ENCODE measurements at places on chromosomes 1 and 21. TPM values are rescaled to one million over a fixed set of nuclear protein-coding genes. Genes with fewer than 3 reads are reported as not detected.

- no peaks in the 10 kb centered on the region for H3K27me3 ChIP-seq
- no peak overlapping the region for H3K27ac ChIP-seq
- H3K4me3 ChIP-seq: no peak overlapping the region
- no peaks in the 10 kb centered on the region for H3K36me3 ChIP-seq
- DNase-seq: no peak
- peaks cover 32% of the 10 kb centered on the region for H3K4me1 ChIP-seq
Observed at GRCh38 chr21:41681939-41682718, 84.7 kb downstream of the RIPK4 start.

DNA sequence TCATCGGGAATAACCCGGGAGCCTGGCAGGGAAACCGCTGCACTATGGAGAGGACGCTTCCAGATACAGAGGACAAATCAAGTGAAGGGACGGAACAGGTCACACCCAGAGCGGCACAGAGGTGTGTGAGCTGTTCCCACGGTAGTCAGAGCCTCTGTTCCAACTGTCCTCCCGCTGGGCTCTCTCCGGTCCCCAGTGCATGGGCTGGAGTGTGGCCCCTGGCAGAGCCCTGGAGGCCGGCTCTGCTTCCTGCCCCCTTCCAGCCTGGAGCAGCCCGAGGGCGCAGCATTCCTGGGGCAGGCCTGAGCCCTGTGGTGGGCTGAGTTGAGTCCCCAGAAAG, 11.9 kb upstream of the ZBTB21 start:
- no peaks in the 10 kb centered on the region for H3K36me3 ChIP-seq
- H3K27ac ChIP-seq: no peak overlapping the region
- H3K4me1 ChIP-seq: no peaks in the 10 kb centered on the region
- no peak for DNase-seq
- no peak overlapping the region for H3K4me3 ChIP-seq

DNA sequence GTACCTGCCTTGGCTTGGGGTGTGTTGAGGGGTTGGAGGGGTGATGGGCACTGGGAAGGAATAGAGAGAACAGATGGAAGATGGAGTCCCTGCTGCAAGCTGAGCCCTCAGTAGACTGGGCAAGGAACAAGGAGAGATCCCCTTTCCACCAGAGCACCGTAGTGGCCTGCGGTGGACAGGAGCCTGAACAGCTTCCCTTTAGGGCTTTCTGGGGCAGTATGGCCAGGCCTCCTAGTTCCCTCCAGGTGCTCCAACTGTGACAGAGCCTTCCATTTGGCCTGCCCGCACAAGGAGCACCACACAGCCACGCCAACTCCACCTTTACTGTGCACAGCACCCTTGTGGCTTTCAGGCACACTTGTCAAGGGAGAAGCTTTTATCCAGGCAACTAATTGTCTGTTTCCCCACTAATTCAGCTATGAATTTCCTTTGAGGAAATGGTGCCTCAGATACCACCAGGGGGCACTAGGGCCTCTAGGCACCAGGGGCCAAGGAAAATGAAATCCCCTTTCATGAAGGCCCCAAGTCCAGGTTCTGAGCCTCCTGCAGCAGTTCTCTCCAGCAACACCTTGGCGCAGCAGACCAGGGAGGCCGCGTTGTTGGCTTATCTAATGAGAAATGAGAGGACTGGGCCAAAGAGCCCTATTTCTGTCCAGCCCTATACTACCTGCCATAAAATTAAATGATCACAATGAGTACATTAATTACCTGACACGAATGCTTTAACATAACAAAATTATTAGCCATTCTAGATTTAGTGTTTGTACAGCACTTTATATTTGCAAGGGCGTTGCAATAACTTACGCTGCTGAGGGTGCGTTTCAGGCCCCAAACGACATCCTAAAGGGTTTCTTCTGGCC, 23.1 kb upstream of the ERI3 start:
- peak; percentile 57 for DNase-seq
- no peaks in the 10 kb centered on the region for H3K4me1 ChIP-seq

- no peaks in the 10 kb centered on the region for H3K36me3 ChIP-seq
- no peak for DNase-seq
- H3K4me3 ChIP-seq: no peak overlapping the region
- H3K4me1 ChIP-seq: peaks cover 22% of the 10 kb centered on the region
Observed at GRCh38 chr1:202812176-202813026, 1.6 kb downstream of the PCAT6 start.

DNA sequence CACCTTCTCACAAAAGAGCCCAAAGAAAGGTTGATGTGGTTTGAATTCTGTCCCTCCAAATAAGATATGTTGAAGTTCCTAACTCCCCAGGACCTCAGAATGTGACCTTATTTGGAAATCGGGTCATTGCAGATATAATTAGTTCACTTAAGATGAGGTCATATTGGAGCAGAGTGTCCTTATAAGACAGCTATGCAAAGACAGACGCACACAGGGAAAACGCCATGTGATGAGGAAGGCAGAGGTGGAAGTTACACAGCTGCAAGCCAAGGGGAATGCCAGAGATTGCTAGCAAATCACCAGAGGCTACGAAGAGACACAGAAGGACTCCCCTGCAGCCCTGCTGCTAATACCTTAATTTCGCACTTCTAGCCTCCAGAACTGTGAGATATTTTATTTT, 5.2 kb upstream of the ABCB10 start:
- H3K4me1 ChIP-seq: peaks cover 16% of the 10 kb centered on the region
- no peaks in the 10 kb centered on the region for H3K36me3 ChIP-seq
- H3K4me3 ChIP-seq: no peak overlapping the region
- H3K27ac ChIP-seq: no peak overlapping the region
- no peaks in the 10 kb centered on the region for H3K27me3 ChIP-seq

DNA sequence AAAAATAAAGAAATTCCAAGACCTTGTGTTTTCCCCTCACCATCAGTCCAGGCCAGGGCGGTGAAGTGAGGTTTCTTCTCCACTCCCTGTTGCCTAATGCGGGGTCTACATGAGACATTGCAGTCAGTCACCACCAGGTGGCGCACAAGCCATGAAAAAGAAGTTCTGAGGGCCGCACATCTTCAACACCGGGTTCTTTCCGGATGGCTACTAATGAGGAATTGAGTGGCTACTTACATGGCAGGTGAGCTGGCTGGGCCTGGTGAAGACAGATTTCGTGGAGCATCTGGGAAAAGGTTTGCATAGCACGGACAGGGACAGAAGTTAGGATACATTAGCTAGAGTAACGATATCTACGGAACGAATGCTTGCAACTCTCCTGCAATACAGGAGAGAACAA, 15.8 kb upstream of the S100A11 start:
- H3K27me3 ChIP-seq: no peaks in the 10 kb centered on the region
- H3K4me3 ChIP-seq: no peak overlapping the region
- H3K4me1 ChIP-seq: peaks cover 33% of the 10 kb centered on the region
- H3K27ac ChIP-seq: no peak overlapping the region
- peak; percentile 91 for DNase-seq

DNA sequence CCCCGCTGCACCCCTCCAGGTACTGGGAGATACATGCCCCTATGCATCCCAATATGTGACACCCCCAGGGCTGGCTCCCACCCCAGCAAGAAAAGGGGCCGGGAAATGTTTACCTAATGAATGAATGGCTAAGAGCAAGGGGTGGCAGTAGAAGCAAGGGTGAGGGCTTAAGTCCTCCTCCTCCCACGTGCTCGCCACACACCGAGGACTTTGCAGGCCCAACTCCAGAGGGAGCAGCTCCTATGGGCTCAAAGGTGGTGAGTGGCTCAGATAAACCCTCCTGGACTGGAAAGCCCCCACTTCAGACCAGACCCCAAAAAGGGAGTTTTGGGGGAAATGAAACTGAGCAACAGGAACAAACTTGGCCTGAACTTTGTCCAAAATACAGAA, 11.4 kb downstream of the SLC45A3 start:
- DNase-seq: no peak
- H3K27ac ChIP-seq: no peak overlapping the region
- H3K4me3 ChIP-seq: no peak overlapping the region
- H3K27me3 ChIP-seq: peaks cover 6% of the 10 kb centered on the region

- no peak for DNase-seq
- peaks cover 57% of the 10 kb centered on the region for H3K36me3 ChIP-seq
- no peak overlapping the region for H3K27ac ChIP-seq
- peaks cover 32% of the 10 kb centered on the region for H3K4me1 ChIP-seq
Observed at GRCh38 chr1:1832820-1833219, 54.5 kb upstream of the NADK start.

- DNase-seq: no peak
- H3K27me3 ChIP-seq: no peaks in the 10 kb centered on the region
- peaks cover 7% of the 10 kb centered on the region for H3K4me1 ChIP-seq
- H3K4me3 ChIP-seq: no peak overlapping the region
Observed at GRCh38 chr21:46187261-46187660, 3.0 kb upstream of the SPATC1L start.

The OTUD7B gene
- 29.5 TPM for total RNA-seq

The PAX7 gene
- total RNA-seq: not detected

The PYCR2 gene
- 73.2 TPM for total RNA-seq
